ENCODE measurements at places on chromosomes 6 and 20.

- DNase-seq = no peak
These were observed 34.6 kb downstream of the FKBP1C start for GRCh38 chr6:63245909-63246308.

DNA sequence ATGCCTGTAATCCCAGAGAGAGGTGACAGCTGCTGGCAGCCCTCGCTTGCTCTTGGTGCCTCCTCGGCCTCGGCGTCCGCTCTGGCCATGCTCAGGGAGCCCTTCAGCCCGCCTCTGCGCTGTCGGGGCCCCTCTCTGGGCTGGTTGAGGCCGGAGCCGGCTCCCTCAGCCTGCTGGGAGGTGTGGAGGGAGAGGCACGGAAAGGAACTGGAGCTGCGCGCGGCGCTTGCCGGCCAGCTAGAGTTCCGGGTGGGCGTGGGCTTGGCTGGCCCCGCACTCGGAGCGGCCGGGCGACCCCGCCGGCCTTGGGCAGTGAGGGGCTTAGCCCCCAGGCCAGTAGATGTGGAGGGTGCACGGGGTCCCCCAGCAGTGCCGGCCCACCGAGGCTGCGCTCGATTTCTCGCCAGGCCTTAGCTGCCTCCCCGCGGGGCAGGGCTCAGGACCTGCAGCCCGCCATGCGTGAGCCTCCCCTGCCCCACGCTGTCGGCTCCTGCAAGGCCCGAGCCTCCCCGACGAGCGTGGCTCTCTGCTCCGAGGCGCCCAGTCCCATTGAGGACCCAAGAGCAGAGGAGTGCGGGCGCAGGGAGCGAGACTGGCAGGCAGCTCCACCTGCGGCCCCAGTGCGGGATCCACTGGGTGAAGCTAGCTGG is 34.6 kb downstream of the C6orf52 start:
- peak; percentile 41 for DNase-seq

DNA sequence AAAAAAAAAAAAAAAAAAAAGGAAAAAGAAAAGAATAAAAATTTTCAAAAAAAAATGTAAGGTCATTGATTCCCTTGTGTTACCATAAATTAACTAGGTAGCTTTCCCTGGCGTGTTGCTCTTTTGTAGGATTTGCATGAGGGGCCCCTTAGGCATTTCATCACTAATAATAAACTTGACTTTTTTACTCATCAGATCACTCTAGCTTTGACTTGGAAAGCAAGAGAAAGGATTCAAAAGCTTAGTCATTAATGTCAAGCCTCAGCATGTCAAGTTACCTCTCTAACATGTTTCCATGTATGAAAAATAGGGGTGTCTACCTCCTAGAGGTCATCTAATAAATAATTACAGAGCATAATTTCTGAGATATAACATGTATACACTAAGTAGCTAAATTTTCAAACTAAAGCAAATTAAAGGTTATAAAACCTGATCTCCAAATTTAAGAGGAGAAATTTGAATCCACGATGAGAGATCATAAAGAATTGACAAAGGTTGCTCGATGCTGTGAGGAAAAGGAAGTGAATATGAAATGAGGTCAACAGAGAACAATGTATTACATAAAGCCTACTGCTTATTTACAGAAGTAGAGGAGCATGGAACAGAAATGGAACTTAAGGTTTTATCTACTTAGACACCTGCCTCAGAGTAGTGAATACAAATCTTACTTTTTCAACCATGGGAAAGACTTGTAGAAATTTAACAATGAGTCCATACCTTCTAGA is 86.8 kb downstream of the ARHGAP18 start:
- no peak for DNase-seq

GRCh38 chr6:18997375-18997826 is 610.3 kb downstream of the RNF144B start:
- no peak for DNase-seq

GRCh38 chr20:39638731-39639130 is 676.6 kb downstream of the DHX35 start:
- DNase-seq = no peak

GRCh38 chr20:50746138-50746940 is 15.0 kb downstream of the PARD6B start:
- DNase-seq = no peak

- DNase-seq = no peak
These were observed 64.2 kb upstream of the XRN2 start for GRCh38 chr20:21238818-21239536.

DNA sequence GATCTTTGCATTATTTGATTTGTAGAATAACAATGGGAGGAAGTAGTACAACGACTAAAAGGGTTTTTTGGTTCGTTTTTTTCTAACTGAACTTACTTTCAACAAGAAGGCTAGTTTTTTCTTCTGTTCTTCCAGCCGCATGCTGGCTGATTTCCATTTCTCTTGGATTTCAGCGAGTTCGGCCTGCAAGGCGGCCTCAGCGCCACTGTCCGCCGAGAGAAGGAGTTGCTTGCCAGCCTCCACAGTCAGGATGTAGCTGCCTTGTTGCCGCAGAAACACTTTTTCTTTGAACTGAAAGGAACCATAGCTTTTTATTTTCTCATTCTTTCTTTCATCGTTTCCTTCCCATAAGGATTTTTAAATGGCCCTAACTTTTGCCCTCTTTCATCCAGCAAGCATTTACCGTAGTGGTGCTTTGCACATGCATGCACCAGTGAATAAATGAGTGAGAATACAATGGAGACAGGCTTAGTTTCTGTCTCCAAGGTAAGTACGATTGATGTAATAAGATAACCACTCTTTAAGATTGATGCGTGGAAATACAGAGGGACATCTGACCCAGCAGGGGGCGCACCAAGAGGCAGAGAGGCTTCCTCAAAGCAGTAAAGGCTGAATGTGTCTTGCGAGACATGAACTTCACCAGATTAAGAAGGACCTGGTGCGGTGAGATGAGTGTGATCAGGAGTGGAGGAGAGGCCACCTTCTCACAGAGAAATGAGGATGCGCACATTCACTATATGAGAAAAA is 398.8 kb downstream of the ESR1 start:
- DNase-seq = no peak

DNA sequence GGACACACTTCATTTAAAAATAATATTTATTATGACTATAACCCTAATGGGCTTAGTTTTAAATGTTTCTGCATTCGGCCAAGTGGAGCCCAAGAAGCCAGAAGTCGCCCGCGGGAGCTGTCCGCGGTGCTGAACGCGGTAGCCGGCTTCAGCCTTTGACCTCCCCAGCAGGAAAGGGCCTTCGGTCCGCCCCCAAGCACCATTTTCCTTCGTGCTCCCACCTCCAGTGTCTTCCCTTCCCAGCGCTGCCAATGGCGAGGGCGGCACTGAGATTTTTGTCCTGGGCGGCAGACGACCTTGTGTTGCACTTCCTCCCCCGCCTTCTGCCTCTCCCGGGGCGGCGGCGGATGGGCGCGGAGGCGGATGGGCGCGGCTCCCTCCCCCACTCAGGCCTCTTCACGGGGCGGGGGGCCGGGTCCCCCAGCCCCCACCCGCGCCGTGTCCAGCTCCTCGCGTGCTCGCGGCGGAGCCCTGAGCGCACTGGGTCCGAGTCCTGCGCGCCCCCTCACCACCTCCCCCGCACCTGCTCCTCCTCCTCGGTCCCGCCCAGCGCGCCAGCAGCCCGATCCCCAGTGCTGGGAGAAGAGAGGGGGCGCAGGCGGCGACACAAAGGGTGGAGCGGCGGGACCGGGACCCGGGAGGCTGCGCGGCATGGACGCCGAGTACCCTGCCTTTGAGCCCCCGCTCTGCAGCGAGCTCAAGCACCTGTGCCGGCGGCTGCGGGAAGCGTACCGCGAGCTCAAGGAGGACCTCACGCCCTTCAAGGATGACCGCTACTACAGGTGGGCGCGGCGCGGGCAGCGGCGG is 23.6 kb upstream of the TMEM181 start:
- DNase-seq = peak; percentile 82

DNA sequence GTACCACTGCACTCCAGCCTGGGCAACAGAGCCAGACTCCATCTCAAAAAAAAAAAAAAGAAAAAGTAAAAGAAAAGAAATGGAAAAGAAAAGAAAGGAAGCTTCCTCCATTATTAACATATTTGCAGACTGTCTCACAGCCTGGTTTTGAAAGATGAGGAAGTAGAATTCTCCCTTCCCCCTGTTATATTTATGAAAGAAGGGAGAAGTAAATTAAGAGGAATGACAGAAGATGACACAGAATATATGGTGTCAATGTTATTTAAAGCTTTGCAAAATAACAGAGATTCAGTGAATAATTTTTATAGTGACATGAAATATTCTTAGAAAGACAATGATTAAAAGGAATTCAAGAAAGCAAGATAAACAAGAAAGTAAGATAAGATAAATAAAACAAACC is 83.7 kb upstream of the PRSS16 start:
- no peak for DNase-seq

GRCh38 chr6:31922942-31923341 is 4.6 kb upstream of the C2 start:
- DNase-seq = no peak

DNA sequence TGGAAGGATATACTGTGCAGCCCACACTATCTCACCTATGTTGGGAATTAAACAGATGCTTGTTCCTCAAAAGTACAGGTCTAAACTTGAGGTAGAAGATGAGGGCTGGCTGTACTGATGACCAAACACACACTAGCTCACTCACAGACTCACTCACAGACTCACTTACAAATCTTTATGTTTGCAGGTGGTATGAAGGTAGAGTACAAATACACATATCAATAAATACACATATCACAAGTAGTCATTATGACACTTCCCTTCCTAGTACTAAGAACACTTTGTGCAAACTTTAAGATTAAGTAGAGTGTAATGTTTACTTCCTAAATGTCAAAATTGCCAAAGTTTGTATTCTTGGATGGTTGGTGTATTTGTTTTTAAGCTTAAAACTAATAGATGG is 155.4 kb upstream of the KCNQ5 start:
- no peak for DNase-seq

DNA sequence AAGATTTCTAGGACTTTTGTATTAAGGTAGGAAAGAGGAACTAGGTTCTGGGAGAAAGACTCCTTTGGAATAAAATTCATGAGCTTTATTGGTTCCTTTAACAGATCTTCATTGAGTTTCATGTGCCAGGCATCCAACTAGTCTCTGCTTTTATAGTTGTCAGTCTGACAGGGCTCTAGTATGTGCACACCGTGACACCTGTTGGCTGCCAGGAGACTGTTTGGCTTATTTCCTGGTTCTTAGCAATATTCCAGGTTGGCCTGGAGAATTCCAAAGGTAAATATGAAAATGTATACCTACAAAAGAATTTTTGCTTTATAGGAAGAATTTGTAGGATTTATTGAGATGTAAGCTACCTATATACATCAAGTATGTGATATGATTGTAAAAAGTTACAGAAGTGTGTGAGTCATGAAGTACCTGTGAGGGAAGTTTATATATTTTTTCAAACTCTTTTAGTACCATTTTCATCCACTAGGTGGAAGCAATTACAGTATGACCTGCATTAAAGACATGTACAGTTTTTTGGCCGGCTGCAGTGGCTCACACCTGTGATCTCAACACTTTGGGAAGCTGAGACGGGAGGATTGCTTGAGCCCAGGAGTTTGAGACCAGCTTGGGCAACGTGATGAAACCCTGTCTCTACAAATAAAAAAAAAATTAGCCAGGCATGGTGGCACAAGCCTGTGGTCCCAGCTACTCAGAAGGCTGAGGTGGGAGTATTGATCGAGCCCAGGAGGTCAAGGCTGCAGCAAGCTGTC is 35.2 kb downstream of the NDUFAF5 start:
- DNase-seq = no peak

GRCh38 chr6:164039954-164040375 is 625.4 kb downstream of the QKI start:
- DNase-seq = no peak

- DNase-seq = no peak
These were observed 19.3 kb upstream of the RNGTT start for GRCh38 chr6:88982720-88983119.

GRCh38 chr6:16717275-16717942 is 43.9 kb downstream of the ATXN1 start:
- no peak for DNase-seq

GRCh38 chr6:158002951-158003853 is 21.5 kb downstream of the SYNJ2 start:
- DNase-seq = no peak

DNA sequence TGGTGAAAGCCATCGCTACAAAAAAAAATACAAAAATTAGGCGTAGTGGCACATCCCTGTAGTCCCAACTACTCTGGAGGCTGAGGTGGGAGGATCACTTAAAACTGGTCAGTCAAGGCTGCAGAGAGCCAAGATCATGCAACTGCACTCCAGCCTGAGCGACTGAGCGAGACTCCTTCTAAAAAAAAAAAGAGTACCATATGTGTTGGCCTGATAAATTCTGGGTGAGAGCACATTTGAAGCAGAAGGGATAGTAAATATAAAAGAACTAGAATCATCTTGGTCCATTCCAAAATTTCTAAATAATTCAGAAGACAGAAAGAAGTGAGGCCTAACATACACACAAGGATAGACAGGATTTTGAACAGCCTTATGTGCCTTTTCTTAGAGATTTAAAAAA is 2.2 kb downstream of the IBTK start:
- no peak for DNase-seq

DNA sequence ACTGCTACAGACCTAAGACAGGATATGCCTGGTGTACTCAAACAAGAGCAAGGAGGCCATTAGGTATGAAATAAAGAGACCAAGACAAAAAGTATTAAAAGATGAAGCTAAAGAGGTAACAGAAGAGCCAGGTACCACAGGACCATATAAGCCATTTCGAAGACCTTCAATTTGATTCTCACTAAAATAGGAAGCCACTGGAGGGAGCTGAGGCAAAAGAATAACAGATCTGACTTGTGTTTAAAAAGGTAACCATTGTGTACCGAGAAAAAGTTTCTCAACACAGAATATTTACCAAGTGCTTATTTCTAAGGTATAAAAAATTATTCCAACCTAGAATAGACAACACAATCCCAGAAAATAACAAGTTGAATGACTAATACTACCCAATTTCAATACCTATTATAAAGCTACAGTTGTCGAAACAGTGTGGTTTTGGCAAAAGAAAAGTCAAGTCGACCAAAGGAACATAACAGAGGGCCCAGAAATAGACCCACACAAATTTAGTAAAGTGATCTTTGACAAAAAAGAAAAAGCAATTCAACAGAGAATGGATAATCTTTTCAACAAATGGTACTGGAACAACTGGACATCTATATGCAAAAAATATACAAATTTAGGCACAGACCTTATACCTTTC is 125.3 kb upstream of the DST start:
- DNase-seq = no peak

- no peak for DNase-seq
These were observed 95.5 kb downstream of the ASXL1 start for GRCh38 chr20:32453467-32454163.
